ENCODE measurements at places on chromosomes 5 and 9.

DNA sequence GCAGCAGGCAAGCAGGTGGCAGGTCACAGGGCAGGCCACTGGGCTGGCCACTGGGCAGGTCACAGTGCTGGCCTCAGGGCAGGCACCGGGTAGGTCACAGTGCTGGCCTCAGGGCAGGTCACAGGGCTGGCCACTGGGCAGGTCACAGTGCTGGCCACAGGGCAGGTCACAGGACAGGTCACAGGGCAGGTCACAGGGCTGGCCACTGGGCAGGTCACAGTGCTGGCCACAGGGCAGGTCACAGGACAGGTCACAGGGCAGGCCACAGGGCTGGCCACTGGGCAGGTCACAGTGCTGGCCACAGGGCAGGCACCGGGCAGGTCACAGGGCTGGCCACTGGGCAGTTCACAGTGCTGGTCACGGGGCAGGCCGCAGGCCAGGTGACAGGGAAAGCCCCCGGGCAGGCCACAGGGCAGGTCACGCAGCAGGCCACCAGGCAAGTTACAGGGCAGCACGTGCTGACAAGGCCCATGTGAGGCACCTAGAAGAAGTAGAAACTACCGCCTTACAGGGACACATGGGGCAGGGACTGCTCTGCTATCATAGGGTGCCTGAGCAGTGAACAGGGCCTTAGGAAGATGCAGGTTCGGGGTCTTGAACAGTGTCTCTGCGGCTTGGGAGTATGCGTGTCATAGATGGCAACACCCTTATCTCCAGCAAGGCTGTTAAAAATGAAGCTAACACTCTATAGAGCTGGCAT lies 18.6 kb upstream of the MED10 start:
- no peak for DNase-seq

DNA sequence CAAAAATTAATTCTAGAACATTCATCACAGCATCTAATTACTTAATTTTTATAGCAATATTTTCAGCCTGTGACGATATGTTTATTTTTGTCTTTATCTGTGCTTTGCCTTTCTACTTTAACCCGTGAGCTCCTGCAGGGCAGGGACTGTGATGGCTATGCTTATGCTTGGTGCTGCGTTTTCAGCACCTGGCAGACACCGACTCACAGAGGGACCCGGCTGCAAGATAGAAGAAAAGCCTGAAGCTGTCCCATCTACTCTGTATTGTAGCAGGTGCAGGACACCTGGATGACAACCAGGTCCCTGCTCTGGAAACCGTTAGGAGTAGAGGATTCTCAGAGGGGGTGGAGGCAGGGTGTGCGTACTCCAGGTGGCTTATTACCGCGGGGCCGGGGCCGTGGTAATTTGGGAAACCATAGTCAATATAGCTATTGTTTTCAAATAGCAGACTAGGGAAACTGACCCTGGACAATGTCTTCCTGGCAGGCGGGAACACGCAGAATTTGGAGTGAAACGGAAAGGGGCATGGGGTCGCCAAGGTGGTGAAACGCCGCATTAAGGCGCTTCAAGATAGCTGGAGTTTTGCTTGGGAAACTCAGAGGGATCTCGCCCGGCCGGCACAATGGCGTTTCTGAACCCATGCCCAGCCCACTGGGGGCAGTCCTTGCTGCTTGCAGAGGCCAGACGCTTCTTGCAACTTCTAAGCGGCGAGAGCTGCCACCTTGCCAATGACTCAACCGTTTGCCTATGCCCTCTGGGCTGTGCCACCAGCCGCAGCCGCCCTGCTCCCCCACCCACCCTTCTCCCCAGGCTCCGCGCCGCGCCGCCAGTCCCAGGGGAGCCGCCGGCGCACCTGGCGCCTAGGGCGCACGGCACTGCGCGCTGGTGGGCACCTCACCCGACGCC lies 140.1 kb upstream of the PALM2AKAP2 start:
- DNase-seq, result no peak

DNA sequence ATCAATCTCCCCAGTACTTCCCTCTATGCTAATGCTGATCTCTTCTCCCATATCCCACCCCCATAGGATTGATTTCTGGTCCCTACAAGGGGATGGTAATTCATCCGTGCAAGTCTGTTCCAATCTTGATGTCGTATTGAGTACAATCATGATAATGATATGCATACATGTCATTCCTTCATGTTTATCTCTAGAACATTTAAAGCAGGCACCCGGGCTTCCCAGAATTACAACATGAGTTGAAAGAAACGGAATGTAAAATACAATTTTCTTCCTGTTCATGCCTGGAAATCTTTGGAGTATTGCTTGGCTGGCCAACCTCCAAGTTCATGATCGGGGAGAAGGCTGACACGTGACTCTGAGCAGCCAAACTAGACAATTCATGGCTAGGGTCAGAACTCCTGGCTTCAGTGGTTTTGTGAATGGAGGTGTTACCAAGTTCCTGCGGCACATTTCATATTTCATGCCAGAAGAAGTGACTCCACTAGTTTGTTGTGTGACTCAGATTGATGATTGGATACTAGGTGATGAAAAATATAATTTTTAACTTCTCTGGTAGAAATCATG lies 66.6 kb downstream of the C9orf152 start:
- peak; percentile 100 for DNase-seq

GRCh38 chr9:102047549-102047948 lies 309.1 kb upstream of the GRIN3A start:
- no peak for DNase-seq

GRCh38 chr5:77761606-77762005 lies 14.5 kb downstream of the TBCA start:
- DNase-seq, result no peak

GRCh38 chr9:71760901-71761300 lies 7.4 kb downstream of the CEMIP2 start:
- no peak for DNase-seq

DNA sequence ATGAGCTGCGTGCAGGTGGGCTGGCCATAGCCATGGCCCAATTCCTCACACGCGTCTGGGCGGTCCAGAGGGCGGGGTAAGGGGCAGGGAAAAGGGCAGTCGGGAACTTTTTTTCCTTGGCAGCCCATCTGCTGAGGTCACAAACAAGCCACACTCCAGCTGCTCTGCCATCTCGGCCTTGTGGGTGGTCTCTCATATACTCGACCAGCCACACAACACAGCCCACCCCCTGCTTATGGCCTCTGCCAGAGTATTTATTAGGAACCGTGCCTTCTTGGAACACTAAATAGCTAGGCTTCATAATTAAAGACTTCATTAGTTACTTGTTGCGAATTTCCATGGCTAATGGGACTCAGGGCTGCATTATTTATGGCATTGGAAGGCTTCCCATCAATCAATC lies 98.5 kb upstream of the LHFPL2 start:
- no peak for DNase-seq

GRCh38 chr9:15178631-15179030 lies 128.4 kb downstream of the TTC39B start:
- no peak for DNase-seq

- no peak for DNase-seq
Measured at GRCh38 chr9:90562229-90562628, 80.4 kb downstream of the DIRAS2 start.

DNA sequence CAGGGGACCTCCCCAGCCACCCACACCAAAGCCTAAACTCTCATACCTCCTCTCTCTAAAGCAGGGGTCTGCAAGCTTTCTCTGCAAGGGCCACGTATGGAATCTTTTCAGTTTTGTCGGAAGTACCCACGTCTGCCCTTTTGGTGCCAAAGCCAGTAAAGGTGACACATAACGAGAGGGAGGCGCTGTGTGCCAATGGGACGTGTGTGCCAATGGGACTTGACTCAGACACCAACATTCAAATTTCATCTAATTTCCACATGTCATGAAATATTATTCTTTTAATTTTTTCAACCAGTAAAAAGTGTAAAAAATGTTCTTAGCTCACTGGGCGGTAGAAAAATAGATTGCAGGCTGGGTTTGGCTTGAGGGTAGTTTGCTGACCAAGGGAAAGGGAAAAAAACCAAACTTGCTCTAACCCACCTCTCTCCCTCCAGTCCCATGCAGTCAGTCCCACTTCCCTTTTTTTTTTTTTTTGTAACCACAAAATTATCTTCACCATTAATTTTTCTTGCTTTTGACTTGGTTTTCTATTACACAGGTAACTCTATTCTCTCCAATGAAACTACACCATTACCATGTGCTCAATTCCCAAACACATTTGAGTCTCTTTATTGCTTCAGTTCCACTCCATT lies 25.5 kb downstream of the OR2V1 start:
- no peak for DNase-seq

DNA sequence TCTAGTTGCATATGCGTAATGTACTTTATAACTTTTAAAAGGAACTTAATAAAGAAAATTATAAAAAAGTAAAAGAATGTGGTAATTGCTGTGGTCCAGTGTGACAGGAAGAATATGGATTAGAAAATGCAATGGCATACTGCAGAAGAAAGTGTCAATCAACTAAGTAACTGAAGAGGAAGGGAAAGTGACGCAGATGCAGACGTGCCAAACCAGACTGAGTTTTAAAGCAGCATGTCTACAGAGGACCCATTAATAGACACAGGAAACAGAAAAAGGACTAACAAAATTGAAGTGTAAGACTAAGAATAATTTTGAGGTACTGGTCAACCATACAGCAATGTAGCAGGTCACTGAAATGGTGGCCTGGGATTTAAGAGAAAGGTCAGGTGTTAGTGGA lies 73.3 kb downstream of the DPYSL3 start:
- no peak for DNase-seq

- DNase-seq, result no peak
Measured at GRCh38 chr5:39405083-39405843, 19.5 kb downstream of the DAB2 start.

- peak; percentile 17 for DNase-seq
Measured at GRCh38 chr9:1837453-1838084, 177.6 kb upstream of the SMARCA2 start.

GRCh38 chr9:134546746-134547145 lies 94.9 kb upstream of the COL5A1 start:
- DNase-seq, result no peak

DNA sequence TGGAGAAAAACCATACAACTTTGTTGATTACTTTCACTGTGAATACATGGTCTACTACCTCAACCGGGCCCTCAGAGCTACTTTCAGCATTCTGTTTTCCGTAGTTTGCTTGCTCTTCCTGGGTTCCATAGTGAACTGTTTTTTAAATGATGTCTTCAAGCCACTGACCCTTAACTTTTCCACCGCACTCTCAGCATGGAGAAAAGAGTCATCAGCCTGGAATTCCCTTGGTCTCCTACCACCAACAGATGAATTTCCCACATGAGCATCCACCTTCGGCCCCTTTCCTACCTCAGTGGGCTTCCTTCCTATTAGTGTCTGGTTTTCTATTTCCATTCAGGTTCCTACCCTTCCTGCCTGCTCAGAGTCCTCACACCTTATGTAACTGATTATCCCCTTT lies 135.9 kb upstream of the ADAMTSL1 start:
- peak; percentile 73 for DNase-seq

GRCh38 chr5:173625673-173626504 lies 9.4 kb upstream of the BOD1 start:
- no peak for DNase-seq

DNA sequence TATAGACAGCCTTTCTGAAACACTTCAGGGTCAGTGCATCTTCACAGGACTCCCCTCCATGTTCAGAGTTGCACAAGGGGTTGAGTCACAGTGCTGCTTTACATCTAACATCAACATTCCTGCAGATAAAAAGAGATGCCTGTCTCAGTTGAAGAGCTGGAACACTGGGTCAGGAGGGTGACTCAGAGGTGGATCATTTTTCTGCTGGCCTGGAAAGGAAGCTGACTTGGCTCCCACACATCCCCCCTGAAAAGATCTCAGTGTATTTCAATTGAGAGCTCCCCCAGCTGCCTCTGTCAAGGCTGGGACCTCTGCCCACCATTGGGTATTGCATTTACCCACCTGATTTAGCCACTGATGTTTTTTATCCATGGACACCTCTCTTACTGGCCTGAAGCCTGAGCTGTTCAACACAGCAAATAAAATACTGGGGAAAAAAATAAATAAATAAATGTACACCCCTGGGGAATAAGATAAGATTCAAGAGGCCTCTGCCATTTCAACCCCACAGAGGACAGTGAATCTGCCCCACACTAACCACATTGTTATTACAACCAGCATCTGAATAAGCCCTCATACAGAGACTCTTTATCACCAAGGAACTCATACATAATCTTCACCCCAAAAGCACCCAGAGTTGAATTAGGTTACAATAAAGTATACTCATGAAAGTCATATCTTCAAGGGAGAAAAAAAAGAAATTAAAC lies 716.4 kb downstream of the SEMA5A start:
- peak; percentile 99 for DNase-seq

DNA sequence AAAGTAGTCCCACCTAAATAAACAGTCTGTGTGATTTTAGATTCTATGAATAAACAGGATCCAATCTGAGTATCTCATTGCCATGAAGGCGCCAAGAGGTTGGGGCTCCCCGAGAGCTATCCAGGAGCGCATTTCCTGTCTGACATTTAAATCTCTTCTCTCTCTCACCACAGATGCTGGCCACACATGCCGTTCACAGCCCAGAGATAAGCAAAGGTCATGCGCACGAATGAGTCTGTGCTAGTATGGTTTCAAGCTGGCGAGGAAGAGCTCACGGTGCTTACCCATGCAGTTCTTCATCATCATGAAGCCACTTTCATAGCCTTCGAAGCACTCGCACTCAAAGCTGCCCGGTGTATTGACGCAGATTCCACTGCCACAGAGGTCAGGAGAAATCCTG lies 199.4 kb downstream of the FBN2 start:
- DNase-seq, result no peak

DNA sequence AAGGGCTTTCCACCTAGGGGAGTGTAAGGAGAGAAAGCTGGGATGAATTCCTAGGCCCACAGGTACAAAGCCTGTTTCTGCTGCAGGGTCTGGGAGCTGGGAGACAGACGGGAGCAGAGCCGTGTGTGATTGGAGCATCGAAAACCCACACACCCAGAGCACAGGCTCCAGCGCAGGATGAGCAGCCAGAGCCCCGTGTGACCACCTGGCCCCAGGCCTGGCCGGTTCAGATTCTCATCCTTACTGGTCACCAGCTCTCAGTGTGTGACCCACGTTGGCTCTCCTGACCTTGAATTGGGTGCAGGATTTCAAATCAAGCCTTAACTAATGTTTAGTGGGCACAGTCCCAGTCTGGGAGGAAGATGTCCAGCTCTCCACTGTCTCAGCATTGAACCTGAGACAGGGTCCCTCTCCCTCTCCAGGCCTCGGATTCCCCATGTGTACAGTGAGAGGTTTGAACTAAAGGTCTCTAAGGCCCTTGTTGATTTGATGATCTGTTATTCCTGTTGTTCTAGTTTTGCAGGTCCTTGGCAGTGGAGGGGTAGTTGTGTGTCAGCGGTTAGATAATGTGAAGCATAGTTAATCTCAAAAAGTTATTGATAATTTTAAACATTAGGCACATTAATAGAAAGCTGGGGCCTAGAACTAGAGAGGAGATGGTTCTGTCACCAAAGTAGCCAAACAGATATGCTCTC lies 50.1 kb downstream of the PPARGC1B start:
- no peak for DNase-seq

- DNase-seq, result no peak
Measured at GRCh38 chr5:5046680-5047502, 93.2 kb upstream of the ADAMTS16 start.

GRCh38 chr5:56840597-56840996 lies 25.2 kb downstream of the MAP3K1 start:
- DNase-seq, result no peak

GRCh38 chr9:129998491-129999140 lies 44.4 kb downstream of the FNBP1 start:
- no peak for DNase-seq

Data from fibroblast of skin of right biceps (primary cell).